NCI-H2029 treated with DMSO at 0.1 percent for 48 hours (cell line): ENCODE measurements at places on chromosomes 7 and 10.

DNA sequence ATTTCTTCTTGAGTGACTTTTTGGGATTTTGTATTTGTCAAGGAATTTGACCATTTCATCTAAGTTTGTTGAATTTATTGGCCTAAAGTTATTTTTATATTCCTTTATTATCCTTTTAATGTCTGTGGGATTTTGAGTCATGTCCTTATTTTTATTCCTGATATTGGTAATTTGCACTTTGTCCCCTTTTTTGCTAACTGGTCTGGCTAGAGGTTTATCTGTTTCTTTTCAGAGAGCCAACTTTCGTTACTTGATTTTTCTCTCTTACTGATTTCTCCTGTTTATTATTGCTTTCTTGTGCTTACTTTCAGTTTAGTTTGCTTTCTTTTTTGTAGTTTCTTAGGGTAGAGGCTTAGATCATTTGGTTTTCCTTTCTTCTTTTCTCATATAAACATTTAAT, 14.6 kb downstream of the MGMT start:
- DNase-seq: no peak

- no peak for DNase-seq
Measured at GRCh38 chr10:73756183-73756582, 12.0 kb downstream of the SEC24C start.

- DNase-seq: no peak
Measured at GRCh38 chr7:15086862-15087261, 184.3 kb upstream of the DGKB start.

GRCh38 chr7:138865843-138866242, 67.8 kb upstream of the ATP6V0A4 start:
- DNase-seq: no peak

DNA sequence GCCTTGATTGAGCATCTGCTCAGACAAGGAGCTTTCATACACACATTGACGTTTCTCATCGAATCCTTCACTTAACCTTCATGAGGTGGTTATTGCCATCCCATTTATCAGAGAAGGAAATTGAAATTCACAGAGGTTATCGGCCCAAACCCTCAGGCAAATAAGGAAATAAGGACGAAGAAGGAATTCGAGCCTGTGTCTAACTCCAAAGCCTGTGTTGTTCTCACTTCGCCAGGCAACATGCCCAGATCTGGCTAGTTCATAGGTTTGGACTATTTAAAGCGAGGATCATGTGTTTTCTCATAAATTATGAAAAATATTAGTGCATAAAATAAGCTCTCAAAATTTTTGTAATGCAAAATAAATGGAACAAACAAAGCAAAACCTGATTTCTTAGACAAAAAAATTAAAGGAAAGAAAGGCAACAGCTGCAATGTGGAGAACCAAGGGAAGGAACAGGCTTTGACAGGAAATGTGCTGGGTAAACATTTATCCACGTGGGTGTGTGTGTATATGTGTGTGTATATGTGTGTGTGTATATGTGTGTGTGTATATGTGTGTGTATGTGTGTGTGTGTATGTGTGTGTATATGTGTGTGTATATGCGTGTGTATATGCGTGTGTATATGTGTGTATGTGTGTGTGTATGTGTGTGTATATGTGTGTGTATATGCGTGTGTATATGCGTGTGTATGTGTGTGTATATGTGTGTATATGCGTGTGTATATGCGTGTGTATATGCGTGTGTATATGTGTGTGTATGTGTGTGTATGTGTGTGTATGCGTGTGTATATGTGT, 4.8 kb downstream of the UCN3 start:
- no peak for DNase-seq

- DNase-seq: no peak
Measured at GRCh38 chr10:101441541-101442455, 87.8 kb downstream of the BTRC start.

DNA sequence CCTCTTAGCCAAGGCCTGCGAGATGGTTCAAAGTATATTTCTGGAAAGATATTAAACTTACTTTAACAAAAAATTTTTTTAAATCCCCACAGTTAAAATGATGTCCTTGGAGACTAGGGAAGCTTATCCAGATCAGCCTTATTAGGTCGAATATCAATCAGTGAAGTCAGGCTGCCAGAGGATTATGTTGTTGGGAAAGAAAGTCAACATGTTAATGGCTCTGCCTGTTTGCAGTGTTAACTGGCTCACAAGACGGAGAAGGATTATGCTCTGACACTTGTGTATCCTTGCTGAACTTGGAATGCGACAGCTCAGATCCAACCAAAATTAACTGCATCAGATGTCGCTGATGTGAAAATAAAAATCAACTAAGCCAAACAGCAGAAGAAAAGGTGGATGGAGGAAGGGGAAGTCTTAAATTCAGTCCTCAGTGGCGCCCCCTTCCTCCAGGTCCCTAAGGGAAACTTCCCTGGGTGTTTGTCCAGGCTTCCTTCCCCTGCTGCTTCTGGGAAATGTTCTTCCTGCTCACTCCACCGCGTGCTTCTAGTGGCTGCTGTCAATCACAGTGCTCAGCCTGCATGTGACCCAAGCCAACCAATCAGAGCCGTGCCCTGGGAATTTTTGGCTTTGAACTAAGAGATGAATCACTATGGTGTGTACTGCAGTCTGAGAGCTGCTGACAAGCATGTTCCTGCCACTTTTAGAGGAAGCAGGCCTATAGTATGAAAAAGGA, 690.4 kb upstream of the NRP1 start:
- no peak for DNase-seq

DNA sequence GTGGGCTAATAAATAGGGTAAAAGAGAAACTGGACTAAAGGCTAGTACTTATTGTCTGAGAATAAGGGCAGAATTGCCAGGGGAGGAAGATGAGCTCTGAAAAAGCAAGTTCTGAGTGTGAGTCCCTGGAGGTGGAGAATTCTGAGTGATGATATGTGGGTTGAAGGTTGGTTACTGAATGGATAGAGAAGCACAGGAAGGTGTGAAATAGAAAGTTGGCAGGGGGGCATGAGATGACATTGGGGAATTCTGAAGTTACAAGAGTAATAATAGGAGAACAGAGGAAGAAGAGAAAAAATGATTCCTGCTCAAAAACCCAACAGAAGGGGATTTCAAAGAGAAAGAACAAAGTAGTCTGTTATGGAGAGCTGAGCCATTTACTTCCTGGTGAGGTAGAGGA, 76.9 kb downstream of the PRKCQ start:
- no peak for DNase-seq

DNA sequence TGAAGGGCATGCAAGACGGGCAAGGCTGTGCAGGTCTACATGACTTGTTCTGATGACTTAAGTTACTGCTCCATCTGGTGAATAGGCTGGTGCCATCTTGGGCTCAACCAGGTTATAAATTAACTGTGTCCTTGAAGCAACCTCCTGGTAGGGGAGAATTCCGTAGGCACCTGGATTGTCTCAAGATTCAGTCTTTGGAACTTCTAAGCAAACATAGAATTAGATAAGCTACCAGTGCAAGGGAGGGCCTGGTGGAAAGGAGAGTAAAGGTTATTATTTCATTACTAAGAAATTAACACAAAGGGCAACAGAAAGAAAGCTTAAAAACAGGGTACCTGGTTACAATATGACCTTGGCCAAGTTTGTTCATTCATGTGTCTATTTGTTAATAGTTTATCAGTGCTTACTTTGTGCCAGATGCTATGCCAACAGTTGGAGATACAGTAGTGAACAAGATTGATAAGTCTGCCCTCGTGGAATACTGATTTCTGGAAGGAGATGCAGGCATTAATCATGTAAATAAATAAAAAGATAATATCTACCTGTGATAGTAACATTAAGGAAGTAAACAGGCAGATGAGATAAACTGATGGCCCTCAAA, 107.0 kb upstream of the PALS2 start:
- DNase-seq: no peak

DNA sequence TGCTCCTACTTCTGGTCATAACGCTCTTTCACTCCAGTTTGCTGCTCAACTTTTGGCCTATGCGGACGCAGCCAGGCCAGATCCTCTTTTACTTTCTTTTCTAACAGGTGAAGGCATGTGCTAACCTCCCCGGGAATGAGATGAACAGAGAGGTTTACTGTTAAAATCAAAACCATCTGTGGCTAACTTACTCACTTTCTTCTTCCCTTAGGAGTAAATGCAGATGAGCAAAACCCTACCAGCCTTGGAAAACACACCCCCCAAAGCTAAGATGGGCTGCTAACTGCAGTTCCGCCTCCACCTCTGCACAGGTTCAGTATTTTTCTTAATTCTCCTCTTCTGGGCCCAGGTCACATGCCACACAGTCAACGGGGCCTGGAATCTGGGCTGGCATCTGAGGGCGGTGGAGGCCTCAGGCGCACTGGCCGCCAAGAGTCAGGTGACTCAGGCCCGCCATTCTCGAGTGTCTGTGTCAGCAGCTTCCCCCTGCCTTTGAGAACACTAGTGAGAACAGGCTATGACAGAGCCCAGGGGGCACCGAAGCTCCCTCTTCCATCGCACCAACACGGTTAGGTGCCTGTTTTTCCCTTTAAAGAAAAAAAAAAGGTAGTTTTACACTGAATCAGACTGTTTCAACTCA, 11.1 kb downstream of the FAM53B start:
- DNase-seq: no peak

- no peak for DNase-seq
Measured at GRCh38 chr7:102220960-102221800, 65.5 kb upstream of the SH2B2 start.

GRCh38 chr10:633279-634245, 55.9 kb downstream of the DIP2C start:
- DNase-seq: no peak

GRCh38 chr7:144822223-144822622, 13.6 kb downstream of the TPK1 start:
- no peak for DNase-seq

GRCh38 chr10:64097391-64098122, 576.4 kb downstream of the REEP3 start:
- no peak for DNase-seq

DNA sequence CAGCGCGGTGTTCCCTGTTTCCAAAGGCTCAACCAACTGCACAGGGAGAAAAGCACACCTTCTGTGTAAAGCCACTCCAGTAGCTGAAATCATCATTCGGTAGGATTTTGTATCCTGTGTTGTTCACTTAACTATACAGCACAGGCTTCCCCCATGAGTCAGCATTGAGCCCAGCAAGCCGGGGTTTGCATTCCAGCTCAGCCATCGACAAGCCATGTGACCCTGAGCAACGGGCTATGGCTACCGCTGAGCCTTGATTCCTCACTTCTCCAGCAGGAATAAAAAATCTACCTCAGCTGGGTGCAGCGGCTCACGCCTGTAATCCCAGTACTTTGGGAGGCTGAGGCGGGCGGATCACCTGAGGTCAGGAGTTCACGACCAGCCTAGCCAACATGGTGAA, 44.1 kb upstream of the ATP6V0A4 start:
- no peak for DNase-seq

- DNase-seq: no peak
Measured at GRCh38 chr10:4151466-4151865, 366.5 kb upstream of the KLF6 start.

- no peak for DNase-seq
Measured at GRCh38 chr7:106756884-106757283, 95.9 kb upstream of the CCDC71L start.

DNA sequence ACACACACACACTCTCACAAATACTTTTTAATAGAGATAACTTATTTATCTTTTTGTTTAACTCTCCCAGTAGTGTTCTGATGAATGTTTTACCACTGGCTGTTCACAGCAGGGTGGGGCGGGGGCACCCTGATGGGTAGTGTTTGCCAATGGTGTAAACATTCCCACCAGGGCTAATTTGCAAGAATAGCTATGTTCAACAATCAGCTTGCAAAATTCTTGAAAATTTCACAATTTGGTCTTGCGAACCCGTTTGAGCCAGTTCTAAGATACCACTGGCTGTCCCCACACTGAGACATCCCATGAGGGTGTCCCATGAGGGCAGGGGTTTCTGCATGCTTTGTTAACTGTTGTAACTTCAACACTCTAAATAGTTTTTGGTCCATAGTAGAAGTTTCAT, 348.5 kb downstream of the CXCL12 start:
- DNase-seq: no peak

DNA sequence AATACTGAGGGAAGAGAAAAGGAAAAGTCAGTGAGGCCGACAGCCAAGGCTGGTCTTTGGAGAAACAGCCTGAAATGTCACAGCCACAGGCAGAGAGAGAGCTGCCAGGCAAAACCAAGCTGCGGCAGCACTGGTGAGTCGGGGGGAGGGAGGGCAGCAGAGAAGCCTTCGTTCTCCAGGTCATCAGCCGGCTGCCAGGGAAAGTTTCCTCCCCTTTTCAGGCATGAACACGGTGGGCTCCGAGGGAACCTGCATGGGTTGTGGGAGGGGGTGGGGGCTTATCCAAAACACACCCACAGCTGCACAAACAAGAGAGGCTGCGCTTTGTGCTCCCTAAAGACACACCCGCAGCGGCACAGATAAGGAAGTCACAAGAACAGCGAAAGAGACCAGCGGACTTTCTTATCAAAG, 62.3 kb upstream of the NKX6-2 start:
- no peak for DNase-seq

DNA sequence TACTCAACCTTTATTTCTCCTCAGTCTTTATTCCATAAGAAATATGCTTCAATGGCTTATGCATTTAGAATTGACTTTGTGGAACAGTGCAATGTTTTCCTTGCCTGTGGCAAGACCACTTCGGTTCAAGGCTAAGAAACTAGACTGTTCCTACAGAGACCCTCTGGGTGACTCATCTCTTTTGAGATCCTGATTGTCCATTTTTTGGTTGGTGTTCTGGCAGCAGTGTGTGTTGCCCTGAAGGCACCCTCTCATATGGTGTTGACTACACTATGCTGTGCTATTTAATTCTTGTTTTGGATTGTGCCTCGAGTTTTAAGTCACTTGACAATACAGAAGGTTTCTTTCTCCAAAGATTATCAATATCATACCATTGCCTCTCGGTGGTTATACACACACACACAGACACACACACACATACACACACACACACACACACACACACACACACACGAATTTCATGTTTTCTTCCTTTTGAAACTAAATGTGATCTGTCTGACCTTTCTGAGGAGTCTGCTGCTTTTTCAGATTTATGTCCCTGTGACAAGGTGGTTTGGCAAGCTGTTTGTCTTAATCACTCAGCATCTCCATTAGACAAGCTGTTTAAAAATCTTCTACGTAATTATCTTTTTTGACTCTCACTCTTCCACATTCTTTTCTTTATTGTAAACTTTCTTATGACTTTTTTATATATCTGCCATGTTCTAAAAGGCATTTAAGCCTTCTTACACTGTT, 187.2 kb downstream of the VTI1A start:
- DNase-seq: no peak

- DNase-seq: no peak
Measured at GRCh38 chr7:139777948-139778841, at the start of gene HIPK2. Gene HIPK2, minus strand, starts transcription at chr7:139777998. Its CDS starts 375 bp downstream, at chr7:139777623.

DNA sequence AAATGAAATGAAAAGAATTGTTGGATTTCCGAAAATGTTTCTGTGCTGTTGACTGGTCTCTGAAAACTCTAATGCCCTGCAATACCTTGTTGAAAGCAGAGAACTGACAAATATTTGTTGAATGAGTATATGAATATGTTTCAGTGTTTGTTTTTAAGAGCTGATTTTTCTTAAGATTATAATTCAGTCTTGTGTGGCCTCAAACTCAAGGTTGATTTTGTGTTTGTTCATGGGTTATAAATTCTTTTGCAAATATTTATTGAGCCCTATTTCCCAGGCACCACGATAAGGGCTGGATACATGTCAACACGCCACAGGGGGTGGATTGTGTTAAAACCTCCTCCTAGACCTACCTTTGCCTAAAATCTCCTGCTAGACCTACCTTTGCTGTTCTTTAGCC, 203.9 kb upstream of the PLPP4 start:
- DNase-seq: no peak
